ENCODE measurements at places on chromosomes 2 and 18.
A peak's percentile ranks its signal among the peaks of the same experiment; 100 is the strongest.

GRCh38 chr2:159484532-159484931 lies 131.8 kb downstream of the BAZ2B start:
- no peak for DNase-seq

- DNase-seq = no peak
These were observed 204.3 kb upstream of the CCDC68 start for GRCh38 chr18:55163550-55163949.

DNA sequence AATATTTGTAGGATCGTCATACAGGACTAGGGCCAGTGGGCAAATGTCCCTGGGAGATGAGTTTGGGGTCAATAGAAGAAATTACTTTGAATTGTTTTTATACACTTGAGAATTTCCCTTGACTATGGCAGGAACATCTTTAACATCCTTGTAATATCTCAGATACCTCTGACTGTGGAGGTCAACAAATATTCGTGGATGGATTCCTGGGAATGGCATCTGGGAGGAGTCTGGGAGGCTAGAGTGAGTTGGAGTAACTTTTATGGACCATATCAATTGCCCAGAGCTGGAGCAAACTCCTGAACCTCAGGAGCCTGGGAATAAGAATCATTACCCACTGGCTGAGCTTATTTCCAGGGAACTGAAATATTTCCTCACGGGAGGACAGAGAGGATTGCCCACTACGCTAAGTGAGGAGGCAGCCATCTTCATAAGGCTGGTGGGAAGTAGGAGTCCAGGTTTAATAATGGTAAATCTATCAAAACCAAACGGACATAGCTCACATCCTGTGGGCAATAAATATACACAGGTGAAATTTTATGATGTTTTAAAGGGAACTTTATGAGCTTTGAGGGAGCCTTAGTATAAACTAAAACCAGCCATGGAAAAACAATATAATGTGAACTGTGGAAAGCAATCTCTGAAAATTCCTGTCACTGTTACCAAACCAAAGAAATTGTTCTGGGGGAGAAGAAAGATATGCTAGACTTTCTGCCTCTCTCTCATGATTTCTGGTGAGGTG lies 44.4 kb upstream of the LCLAT1 start:
- no peak for DNase-seq

- no peak for DNase-seq
These were observed 790.1 kb downstream of the SLC4A3 start for GRCh38 chr2:220417503-220417902.

DNA sequence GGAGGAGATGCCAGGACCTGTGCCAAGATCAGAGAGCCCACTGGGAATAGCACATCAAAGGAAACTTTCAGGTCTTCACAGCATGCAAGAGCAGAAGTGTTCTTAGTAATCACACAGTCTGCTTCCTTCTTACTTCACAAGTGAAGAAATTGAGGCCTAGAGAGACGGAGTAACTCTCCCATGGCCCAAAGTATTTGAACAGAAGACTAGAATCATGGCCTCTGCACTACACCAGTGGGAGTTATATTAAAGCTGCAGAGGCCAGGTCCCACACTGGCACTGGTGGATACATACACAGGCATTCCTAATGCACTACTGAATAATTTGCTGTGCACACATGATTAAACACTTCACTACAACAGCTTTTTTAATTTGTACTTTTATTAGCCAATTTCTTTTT lies 107.6 kb upstream of the RMP24 start:
- DNase-seq = no peak

GRCh38 chr18:36564841-36565240 lies 264.0 kb downstream of the TPGS2 start:
- DNase-seq = no peak

GRCh38 chr2:168336786-168337388 lies 89.5 kb upstream of the STK39 start:
- DNase-seq = peak; percentile 41

DNA sequence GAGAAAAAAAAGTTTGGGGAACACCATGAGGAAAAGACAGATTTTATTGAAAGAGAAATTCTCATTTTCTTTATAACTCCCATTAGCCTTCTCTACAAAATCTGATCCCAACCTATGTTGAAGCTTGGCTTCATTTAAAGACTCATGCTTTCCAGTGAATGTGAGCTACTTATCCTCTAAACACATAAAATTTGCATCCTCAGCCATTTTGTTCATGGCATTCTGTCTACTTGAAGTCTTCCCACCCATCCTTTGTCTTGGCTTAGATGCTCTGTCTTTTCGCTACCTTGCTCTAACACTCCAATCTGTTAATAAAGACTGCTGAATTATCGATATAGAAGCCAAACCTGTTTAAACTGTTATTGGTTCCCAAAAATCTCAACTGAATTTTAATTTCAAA lies 39.3 kb downstream of the GDF7 start:
- DNase-seq = no peak

DNA sequence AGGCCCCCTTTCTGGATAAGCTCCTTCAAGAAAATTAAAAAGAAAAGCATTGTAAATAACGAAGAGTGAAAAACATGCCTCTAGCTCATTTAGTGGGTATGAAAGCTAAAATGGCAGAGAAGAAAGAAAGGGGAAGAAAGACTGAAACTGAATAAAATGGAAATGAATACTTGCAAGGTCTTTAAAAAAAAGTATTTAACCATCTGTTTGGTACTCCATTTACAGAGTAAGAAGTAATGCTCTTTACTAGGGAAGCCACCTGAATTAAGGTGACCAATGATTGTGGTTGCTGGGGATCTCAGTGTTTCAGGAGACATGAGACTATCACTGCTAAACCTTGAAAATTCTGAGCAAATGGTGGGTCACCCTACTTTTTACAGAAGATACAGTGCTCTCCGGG lies 17.7 kb upstream of the ARL5A start:
- no peak for DNase-seq

DNA sequence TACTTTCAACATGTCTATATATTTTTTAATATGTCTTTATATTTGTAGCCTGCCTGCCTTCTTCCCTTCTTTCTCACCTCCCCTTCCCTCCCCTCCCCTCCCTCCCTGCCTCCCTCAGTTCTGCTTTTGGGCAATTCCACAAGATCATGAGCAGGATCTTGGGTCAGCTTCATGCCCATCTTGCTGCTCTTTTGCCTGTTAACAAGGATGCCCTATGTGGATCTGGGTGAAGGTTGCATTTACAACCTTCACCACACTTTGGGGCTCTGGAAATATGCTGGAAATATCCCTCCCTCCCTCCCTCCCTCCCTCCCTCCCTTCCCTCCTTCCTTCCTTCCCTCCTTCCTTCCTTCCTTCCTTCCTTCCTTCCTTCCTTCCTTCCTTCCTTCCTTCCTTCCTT lies 334.1 kb upstream of the FAM98A start:
- DNase-seq = no peak

DNA sequence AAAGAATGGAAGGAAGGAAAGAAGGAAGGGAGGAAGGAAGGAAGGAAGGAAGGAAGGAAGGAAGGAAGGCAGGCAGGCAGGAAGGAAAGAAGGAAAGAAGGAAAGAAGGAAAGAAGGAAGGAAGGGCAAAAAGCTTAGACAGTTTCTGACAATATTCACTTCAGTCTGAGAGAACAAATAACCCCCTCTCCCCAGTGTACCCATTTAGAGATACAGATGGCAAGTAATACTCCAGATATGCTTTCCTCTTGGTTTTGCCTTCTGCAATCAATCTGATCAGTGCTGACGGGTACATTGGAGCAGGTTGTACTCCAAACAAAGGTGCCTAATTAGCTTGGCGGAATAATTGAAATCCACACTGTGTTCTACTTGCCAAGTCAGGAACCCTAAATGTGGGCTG lies 534.6 kb upstream of the TMEFF2 start:
- DNase-seq = no peak

DNA sequence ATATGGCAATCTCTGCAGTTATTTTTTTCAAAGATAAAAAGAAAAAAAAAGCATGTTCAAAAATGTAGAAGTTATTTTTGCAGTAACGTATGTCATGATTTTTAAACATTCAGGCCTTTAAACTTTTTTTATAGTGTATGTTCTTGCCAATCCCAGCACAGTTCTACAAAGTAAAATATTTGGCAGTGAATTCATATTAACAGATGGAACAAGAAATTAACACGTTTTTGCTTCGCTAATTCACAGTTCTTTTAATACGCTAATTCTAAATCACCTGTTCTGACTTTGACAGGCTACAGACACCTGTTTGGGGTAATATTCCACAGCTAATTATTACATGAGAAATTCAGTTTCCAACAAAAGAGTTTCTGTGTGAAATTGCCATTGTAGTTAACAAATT lies 183.2 kb downstream of the ARHGAP15 start:
- DNase-seq = no peak

- no peak for DNase-seq
These were observed 357.5 kb downstream of the PTPRM start for GRCh38 chr18:7924616-7925015.

GRCh38 chr18:54807303-54807702 lies 21.0 kb upstream of the RAB27B start:
- DNase-seq = no peak

DNA sequence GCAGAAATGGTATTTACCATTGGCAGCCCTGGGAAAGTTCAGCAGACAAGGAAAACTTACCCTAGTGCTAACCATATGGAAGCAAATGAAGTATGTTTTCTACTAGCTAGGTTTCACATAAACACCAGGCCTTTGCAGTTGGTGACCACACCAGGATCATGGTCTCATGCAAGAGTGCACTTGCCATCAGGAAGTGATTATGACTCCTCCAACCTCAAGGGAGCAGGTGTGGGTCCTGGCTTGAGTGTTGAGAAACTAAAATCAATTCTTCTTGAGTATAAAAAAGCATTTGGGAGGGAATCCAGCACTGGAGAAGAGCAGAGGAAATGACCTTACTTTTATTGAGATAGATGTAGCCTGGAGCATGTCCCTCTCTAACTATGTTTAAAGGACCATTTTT lies 56.8 kb upstream of the SPAG16 start:
- DNase-seq = no peak

DNA sequence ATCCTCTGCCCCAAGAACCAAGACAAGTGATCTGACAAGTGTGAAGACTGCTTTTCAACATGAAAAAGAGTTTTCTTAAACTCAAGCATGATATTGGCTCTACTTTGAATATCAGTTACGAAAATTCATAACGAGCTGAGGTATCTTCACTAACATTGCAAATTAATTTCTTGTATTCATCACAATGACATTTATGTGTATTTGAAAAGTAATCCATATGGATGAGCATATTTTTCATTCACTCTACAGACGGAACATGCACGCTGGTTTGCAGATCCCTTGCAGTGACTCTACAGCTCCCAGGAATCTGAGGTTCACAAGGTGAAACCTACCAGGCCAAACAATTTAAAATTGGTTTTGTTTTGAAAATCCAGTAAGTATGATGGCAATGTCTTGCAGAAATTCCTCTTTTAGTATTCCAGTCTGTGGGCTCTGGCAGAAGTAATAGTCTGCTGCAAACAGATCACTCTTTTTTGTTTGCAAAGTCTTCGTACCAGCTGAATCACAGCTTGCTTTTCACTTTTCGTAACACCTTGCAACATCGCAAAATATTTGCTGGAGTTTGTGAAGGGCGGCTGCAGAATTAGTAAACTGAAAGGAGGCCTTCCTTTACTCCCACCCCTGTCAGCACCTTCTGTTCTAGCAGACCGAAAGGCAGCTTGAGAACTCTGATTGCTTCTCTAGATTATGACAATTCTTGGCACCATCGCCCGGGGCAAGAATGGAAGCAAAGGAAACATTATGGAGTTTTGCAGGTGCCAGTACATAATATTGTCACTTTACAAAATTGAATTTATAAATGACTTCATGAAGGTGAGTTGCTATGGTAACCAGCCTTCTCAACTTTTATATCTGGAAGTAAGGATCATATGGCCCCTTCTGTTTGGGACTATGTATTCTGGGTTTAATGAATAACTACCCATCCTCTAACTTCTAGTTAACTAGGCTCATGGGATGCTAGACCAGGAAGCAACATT lies 168.7 kb downstream of the TMEM247 start:
- DNase-seq = no peak

- no peak for DNase-seq
These were observed 460.8 kb downstream of the IRS1 start for GRCh38 chr2:226338825-226339224.

- DNase-seq = no peak
These were observed 113.5 kb downstream of the EFEMP1 start for GRCh38 chr2:55809875-55810621.

DNA sequence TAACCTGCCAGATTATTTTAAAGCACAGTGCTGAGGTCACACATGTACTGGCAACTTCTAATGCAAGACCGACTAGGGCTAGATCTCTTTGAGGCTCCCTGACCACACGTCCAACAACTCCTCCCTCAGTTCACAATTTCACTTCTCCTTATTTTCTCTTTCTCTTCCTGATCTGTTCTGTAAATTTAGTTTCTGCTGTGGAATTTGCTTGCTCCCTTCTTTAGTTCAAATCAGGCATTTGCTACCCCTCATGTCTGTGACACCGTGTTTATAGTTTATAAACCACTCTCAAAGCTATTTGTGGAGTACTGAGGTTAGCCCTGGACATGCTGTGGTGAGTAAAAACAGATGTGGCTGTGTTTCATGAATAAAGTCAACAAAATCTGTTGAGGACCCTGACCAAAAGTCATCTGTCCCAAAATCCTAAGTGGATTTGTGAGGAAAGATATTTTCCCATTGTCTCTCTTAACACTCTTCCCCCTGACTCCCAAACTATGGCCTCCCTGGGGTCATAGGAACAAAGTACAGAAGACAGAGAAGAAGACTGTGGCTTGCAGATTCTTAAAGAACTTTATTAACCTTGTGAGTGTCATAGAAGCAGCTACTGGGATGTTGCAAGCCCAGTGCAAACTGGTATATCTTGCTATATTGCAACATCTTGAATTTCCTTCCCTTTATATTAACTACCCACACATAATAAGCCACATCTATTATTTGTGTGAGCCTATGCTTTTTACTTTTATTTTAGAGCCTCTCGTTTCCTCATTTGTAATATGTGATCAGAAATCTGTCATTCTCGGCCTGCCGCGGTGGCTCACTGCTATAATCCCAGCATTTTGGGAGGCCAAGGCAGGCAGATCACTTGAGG lies 3.5 kb upstream of the NAGK start:
- no peak for DNase-seq

- DNase-seq = no peak
These were observed 41.6 kb upstream of the KCNG2 start for GRCh38 chr18:79756143-79756500.

GRCh38 chr2:6986912-6987361 lies 69.7 kb downstream of the RNF144A start:
- DNase-seq = no peak

DNA sequence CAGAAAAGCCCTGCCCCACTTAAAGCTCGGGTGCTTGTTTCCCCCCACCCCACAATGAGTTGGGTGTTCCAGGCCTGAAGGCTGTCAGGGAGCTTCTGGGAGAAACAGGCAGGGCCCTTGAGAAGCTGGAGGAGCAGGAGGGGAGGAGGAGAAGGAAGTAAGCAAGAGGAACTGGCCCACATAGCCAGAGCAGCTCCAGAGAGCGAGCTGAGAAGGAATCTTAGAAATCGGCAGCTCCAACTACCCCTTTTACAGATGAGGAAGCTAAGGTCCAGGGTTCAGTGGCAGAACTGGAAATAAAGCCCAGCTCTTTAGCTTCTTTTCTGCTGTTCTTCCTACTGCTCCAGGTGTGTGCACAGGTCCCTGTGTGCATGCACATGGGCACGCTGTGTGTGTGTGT lies 12.7 kb upstream of the KCNK3 start:
- DNase-seq = no peak

Data from NCI-H1092 (cell line).